ENCODE measurements at places on chromosomes 2 and 18.

- DNase-seq = no peak
These were observed 69.4 kb upstream of the GPC1 start for GRCh38 chr2:240365971-240366471.

DNA sequence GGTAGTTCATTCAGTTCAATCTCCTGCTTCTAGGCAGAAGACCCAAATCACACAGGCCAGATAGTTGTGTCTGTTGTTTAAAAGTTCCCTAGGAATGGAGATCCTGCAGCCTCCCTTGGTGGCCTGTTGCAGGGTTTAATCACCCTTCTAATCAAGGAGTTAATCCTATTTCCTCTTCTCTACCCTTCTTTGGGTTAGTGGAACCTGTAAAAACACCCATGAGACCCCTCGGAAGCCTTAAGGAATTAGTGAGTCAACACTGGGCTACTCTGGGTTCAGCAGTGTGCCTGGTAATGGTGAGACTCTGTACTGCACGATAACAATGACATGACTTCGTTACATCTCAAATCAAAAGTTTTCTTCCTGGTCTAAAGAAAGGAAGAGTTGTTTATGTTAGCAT is 217.6 kb upstream of the NRP2 start:
- DNase-seq = no peak

- DNase-seq = no peak
These were observed 10.9 kb downstream of the ANKRD23 start for GRCh38 chr2:96832754-96833507.

DNA sequence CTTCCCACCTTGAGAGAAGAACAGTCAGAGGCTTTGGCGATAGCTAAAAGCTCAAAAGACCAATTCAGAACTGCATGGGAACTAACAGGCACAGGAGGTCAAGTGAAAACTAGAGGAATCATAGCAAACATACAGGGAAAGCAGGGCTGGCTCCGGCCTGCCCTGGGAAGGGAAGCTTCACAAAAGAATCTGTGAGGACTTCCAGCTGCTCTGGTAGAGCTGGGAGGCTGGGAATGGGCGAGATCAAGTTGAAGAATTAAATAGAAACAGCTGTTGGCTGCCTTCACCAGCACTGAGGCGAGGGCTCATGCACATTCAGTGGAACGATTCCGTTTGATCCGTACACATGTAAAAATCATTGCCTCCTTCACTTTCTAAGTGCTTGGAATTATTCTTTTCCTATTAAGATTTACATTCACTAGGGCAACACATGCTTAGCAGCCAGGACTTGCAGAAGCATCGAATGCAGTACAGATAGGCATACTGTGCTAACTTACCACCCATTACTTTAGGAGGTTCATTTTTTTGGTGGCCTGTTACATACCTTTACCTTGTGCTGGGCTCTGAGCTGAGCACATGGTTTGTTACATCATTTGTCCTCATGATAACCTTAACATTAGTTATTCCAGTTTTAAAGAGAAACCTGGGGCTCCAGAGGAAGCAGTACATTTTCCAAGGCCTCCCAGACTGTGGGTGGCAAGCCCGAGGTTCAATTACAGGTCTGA is 125.4 kb upstream of the RNF152 start:
- no peak for DNase-seq

- peak; percentile 13 for DNase-seq
These were observed 35.4 kb upstream of the PGAP1 start for GRCh38 chr2:196961889-196962288.

DNA sequence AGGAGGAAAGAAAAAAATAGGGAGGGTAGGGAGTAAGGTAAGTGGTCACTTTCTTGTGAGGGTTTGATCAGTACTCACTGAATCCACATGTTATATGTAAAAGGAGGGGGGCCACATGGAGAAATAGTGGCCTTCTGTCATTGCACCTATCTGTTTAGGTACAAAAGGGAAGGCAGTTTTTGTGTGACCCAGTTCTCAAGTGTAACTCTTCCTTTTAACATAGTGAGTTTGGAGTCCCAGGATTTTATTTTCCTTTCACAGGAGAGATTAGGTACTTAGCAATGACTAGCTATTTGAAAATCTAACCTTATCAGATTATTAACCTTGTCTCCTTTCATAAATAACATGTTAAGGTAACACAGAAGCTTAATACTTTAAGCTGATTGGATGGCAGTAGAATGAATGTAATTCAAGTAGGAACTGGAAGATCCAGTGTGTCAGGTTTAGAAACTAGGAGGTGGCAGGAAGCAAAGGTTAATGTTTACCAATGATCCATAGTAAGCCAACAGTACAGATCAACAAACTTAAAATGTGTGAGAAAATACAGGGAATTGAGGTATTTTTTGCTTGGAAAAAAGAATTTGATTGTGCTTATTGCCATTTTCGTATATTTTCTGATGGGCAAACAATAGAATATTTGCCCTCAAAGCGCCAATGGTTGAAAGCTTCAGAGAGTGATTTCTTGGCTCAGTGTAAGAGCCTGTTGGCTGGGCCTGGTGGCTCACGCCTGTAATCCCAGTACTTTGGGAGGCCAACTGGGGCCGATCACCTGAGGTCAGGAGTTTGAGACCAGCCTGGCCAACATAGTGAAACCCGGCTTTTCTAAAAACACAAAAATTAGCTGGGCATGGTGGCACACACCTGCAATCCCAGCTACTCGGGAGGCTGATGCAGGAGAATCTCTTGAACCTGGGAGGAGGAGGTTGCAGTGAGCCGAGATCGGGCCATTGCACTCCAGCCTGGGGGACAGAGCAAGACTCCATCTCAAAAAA is 11.3 kb downstream of the HNMT start:
- no peak for DNase-seq

DNA sequence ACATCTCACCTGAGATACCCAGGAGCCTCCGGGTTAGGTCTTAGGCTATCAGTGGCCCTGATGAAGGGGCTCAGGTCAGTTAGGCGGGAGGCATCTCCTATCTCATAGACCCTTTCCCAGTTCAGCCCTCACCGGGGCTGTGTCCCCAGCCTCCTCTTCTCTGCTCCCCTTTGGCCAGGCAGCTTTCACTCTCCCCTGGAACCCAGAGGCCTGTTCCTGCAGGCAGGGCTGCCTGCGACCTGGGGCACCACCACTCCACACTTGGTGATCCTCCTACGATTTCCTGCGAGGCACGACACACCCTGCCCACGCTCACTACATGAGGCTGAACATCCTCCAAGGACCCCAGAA is 51.2 kb downstream of the SFXN5 start:
- no peak for DNase-seq

DNA sequence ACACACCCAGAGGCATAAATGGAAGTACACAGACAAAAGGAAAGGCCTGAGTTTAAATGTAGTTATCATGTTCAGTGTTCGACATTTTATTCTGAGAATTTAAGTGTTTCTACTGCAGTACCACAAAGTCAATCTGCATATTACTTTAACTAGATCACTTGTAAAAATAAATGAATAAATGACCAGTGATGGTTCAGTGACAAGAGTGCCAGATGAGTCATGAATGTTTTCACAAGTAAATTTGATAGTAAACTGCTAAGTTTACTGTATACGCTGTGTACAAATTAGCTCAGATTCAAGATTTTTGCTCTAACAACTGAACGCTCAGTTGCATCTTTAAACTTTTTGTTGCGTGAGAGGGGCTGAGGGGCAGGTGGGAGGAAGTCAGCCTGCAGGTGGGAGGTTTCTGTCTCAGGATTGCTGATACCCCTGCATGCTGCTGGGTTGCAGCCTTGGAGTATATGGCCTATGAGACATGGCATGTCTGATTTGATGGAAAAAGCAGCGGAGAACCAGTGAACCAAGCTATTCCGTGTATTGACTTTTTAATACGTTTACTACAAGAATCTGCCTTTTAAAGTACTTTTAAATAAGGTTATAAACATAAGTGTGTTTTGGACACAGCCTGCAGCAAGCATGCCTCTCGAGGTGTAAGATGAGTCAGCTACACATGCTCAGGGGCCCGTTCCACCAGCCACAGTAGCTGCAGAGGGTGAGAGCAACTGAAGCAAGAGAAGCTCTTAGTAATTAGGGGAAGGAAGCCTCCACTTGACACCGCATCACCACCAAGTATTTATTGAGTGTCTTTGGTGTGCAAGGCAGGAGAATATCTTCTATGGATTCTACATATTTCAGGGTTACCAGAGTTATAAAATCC is 245.1 kb downstream of the NEDD4L start:
- no peak for DNase-seq

DNA sequence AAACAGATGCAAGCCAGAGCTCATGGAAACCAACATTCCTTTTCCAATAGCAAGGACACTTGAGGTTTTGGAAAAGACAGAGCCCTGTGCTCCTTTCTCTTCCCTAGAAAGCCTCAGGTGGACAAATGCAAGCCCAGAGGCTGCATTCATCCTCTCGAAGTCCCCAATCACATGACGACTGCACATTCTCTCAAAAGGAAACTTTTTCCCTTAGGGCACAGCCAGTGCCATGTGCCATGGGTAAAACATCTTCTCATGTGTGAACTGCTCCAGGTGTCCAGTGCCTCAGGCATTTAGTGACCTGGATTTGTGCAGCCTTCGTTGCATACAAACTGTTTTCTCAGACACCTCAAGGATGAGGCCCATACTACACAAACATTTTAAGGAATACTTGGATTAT is 140.7 kb downstream of the LAMA1 start:
- no peak for DNase-seq

DNA sequence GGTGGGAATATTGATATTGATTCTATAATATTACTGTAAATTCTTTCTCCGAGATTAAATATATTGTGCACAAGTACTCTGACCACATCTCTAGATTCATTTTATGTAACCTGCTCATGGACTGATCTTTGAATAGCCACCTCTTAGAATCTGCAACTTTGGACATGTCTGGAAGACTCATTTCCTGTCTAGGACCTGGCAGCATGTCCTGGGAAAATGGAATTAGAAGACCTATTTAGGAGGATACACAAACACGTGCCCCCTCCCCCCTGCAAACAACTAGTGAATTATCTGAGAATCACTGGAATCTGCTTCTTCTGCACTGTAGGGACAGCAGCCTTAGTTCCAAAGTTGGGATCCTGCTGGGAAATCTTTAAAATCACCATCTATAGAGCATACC is 94.1 kb downstream of the UBE2E3 start:
- DNase-seq = no peak

DNA sequence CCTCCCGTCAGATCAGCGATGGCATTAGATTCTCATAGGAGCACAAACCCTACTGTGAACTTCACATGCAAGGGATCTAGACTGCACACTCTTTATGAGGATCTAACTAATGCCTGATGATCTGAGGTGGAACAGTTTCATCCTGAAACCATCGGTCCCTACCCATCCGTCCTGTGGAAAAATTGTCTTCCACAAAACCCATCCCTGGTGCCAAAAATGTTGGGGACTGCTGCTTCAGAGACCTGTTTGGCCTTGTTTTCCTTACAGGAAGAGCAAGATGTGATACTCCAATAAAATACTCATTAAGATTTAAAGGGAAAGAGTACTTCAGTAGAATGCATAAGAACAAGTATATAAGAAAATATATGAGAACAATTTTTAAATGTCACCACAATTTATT is 71.1 kb downstream of the RNF152 start:
- DNase-seq = no peak

GRCh38 chr2:70570041-70570661 is 16.5 kb upstream of the TGFA start:
- DNase-seq = no peak

- no peak for DNase-seq
These were observed 232.6 kb downstream of the NDUFA10 start for GRCh38 chr2:239792405-239793084.

GRCh38 chr2:158125756-158126498 is 24.3 kb downstream of the UPP2 start:
- DNase-seq = no peak

DNA sequence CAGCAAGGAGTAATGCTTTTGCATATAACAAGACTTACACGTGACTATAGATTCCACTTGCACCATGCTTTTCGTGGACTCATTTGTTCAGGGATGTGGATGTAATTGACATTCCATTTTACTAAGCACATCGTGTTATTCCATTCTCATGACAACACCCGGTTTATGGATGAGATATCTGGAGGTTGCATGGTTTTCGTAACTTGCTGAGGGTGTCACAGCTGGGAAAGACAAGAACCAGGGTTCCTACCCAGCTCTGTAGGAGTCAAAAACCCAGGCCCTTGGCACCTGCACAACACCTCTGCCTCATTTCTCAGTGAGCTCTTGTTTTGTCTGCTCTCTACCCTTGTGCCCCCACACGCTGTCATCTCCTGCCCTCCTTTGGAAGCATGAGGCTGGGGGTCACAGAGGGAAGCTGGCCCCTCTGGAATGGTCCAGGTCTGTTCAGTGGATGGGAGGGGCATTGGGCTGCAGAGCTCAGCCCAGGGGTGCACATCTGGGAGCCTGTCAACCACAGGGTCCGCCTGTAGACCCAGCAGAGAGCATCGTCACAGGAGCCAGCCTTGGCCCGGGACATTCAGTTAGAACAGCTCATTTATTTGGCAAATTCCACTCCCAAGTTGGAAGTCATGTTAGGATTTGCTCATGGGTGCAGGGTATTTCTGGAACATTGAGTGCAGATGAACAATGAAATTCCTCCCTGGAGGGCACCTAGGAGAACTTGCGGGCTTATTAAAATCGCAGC is 120.1 kb upstream of the TWIST2 start:
- DNase-seq = no peak

- DNase-seq = no peak
These were observed 5.7 kb upstream of the ALS2 start for GRCh38 chr2:201786471-201786870.

GRCh38 chr2:183543731-183544130 is 419.5 kb downstream of the NUP35 start:
- DNase-seq = peak; percentile 24

DNA sequence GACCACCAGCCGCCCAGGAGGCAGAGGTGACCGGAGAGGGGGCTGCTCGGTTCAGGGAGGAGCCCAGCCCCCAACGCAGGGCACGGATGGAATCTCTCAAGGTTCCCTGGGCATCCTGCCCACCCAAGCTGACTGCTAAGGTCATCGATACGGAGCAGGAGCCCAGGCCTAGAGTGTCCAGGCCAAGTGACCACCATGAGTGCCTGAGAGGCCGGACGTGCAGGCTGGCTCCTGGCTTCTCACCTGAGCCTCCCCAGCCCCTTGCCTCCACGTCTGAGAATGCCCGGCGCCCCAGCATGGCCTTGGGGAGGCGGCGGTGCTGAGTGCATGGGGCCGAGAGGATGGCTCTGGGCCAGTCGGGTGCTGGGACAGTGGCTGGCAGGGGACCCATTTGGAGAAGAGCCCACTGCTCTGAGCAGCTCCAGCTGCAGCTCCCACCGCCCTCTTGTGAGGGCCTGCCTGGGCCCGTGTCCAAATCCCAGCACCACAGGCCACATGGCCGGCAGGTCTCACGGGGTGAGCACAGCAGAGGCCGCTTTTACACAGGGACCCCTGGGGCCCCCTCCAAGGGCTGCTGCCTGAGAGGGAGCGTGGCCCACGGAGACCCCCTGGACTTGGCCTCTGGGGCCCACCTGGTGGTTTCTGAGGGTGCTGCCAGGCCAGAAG is 102.8 kb upstream of the CTDP1 start:
- DNase-seq = no peak

GRCh38 chr18:39667905-39668304 is 2102.3 kb upstream of the CELF4 start:
- DNase-seq = no peak

Data from GM12878 (cell line).